ENCODE measurements at places on chromosomes 5 and 9.

DNA sequence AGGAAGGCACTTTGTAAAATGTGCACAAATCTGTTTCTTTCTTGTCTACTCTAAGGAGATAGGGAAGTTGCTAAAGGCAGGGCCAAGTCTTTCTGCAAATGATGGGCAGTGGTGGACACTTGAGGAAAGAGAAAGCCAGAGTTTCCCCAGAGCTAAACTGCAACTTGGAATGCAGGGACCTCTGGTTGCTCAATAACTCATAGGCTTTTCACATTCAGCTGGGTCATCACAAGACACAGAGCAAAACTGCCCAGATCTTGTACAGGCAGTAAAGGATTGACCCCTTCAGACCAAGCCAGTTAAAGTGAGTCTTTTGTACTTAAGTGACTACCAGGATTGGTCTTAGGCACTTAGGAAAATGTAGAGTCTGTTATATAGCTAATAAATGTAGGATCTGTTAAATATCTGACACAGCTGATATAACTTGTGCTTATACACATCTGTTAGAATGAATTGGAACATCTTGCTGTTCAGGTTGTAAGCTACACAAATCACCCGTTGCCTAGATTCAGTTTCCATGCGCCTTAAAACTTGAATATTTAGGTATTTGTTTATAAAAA lies 13.5 kb upstream of the AGXT2 start:
- no peak for DNase-seq

DNA sequence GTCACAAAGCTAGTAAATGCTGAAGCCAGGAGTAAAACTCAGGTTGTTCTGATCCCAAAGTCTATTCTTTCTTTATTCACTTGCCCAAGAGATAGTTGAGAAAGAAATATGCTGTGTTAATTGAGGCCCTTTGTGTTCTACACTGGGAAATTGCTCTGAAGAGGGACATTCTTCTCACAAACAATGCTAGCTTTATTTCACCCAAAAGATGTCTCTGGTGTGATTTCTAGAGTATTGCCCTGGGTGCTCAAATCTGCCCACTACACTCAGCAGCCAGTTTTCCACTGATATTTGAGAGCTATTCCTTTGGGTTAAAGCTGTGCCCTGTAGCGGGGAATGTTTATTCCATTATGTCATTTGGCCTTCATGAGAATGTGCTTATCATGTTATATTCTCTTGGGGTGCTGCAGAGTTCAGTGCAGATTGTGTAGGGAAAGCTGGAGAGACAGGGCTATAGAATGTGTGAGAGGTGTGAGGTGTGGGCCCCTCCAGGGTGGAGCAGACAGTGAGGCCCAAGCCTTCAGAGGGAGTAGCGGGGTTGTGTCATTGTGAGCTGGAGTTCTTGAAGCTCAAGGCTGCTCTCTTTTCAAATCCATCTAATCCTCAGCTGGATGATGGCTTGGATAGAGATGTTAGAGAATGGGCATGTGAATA lies 21.0 kb upstream of the C5orf63 start:
- DNase-seq: no peak

DNA sequence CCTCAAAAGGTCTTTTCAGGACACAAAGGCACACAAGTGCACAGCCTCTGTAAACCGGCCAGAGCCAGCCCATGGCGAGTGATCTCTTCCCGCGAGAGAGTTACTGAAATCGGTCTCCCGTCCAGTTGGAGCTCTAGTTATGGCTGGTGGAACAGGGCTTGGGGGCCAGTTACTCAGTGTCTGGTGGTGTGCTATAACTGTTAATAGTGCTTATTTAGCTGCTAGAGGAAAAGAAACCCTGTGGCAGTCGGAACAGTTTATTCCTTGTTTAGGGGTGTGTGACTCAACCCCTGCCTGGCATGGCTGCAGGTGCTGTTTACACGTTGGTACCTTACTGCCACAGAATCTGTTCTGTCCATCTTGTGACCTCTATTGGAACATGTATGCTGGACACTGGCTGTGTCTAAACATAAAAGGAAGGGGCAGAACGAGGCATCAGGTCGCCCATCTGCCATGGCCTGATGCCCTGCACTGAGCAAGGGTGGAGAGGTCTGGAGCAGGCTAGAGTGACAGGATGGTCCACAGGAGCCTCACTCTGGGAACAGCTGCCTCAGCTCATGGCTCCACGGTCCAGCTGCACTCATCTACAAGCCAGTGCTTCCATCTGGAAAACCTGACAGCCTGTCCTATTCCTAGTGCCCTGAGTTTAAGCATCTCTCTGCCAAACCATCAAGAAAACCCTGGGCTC lies 49.6 kb upstream of the SIMC1 start:
- no peak for DNase-seq

DNA sequence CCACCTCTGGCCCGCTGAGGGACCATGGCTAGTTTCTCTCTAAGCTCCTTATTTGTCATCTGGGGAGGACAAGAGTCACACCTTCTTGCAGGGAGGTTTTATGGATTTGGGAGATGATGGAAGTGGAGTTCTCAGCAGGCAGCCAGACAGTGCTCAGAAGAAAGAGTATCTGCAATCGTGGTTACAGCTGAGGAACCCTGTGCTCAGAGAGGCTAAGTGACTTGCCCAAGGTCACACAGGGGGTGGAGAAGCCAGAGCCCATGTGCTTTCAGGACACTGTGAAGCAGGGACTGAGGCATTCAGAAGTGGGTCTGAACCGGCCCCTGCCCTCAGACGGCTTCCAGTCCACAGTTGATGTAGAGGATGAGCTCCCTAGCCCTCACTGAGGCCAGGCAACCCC lies 10.8 kb downstream of the PRRX2 start:
- no peak for DNase-seq

- no peak for DNase-seq
Measured at GRCh38 chr5:67144183-67144639, 52.4 kb downstream of the CD180 start.

GRCh38 chr9:27534131-27534530 lies 4.5 kb upstream of the MOB3B start:
- no peak for DNase-seq

DNA sequence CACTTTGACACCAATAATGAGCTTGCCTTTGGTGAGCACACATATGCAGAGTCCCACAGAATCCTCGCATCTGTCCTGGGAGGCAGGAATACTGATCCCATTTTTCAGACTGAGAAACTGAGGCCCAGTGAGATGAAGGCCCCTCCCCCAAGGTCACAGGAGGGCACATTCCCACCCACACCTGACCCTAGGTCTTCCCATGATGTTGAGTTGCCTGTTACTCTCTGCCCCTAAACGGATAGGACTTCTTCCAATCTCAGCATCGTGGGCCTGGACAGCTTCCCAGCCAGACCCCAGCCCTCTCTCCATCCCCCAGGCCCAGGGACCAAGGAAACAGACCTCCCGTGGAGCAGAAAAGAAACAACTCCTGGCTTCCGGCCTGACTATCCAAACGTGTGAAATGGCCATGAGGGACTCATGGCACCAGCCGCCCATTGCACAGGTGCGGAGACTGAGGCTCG lies 877 bp downstream of the SH3GLB2 start:
- DNase-seq: no peak

DNA sequence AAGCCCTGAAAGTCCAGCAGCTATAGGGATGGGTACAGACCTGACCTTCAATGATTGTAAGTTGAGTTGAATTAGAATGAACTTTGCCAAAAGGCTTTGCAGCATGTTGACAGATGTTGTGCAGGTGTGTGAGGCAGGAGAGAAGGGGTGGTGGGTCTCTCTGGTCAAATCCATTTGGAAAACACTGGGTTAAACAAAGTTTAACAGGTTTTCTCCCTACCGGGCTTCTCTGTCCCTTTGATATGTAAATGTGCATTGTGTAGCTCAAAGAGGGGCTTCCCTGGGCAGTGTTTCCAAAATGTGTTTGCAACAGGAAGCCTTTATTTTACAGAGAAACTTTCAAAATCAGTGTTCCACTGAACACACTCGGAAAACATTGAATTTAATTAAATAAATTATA lies 72.1 kb upstream of the BRINP1 start:
- no peak for DNase-seq

DNA sequence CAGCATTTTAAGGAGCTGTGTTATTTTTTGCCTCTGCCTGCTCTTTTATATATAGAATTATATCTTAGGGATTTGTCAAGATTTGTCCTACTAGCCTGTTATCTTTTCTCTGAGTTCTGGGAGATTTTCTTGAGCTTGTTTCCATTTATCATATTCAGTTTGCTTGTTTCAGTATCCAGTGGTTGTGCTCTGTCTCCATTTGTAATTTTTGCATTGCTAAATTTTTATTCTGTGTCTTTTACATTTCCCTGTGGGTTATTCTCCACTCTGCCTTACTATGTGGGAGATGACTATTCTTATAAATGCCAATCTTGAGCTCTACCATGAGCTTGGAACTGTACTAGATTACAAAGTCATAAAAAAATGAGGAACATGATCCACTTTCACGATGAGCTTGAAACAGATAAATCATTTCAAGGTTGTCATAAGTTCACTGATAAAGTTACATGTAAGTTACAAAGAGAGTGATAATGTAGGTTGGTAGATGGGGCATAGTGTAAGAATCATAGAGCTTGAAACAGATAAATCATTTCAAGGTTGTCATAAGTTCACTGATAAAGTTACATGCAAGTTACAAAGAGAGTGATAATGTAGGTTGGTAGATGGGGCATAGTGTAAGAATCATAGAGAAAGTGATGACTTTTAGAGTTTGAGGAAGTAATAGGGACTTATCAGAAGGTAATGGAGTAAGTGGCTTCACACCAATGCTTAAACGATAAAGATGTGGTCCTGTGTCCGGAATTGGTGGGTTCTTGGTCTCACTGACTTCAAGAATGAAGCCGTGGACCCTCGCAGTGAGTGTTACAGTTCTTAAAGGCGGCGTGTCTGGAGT lies 287.3 kb downstream of the ADGRV1 start:
- no peak for DNase-seq
